ENCODE measurements at places on chromosomes 1 and 21.
A peak's percentile ranks its signal among the peaks of the same experiment; 100 is the strongest.

GRCh38 chr1:91828583-91829281 lies 57.2 kb downstream of the TGFBR3 start:
- no peak for DNase-seq

- DNase-seq: no peak
Observed at GRCh38 chr1:235160383-235160956, 580 bp downstream of the RBM34 start.

- no peak for DNase-seq
Observed at GRCh38 chr21:31870472-31871193, 2.2 kb upstream of the HUNK start.

DNA sequence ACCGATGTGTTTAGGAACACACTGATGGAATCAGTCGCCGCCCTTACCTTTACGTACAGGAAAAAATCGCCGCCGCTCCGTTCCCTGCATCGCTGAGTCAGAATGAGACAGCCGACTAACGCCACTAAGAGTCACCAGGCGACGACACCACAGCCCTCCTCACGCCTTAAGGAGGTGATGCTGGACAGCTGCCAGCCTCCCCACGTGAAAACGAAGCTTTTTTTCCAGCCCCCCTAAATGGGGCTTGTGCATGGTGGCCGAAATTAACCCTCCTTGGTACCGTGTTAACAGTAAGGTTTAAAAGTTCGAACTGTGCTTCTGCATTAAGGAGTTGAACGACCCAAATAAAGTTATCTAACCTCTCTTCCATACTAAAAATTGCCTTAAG lies 511 bp downstream of the DNTTIP2 start:
- DNase-seq: no peak

GRCh38 chr1:87914396-87914795 lies 585.7 kb downstream of the LMO4 start:
- DNase-seq: no peak

DNA sequence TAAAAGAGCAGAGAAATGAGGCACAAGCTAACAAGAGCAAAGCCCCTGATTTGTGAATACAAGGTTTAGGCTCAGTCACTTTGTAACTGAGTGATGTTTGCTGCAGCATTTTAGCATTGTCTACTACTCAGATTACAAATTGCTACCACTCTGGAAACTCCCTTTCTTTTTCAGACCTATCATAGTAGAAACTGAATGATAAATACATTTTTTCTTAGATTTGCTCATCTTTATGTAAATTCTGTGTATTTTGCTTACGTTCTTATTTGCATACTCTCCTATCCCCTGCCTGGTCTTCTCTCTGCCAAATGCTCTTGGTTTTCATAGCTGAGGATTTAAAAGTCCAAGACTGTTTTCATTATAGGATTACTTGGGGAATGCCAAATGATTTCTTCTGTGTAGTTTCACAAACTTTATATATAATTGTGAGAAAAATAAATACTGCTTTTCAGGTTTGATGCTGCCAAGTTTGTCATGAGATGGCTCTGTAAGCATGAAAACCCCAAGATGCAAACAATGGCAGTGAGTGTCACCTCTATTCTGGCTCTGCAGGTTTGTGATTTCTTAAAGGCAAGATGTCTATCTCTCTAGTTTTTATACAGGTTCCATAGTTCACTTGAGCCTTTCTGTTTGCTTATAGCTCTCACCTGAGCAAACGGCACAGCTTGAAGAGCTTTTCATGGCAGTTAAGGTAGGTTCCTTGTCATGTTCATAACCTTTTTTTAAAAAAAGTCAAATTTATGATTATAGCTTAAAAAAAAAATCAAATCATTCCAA lies 24.7 kb downstream of the ZYG11A start:
- peak; percentile 29 for DNase-seq

- DNase-seq: no peak
Observed at GRCh38 chr1:205943245-205943644, at the start of gene SLC26A9. TSS of gene SLC26A9 (minus strand) at chr1:205943456. CDS start at chr1:205935820, 7,636 bp downstream.

- no peak for DNase-seq
Observed at GRCh38 chr1:228735871-228736586, 750 bp downstream of the RHOU start.

- no peak for DNase-seq
Observed at GRCh38 chr1:217449370-217449769, 181.5 kb downstream of the GPATCH2 start.

DNA sequence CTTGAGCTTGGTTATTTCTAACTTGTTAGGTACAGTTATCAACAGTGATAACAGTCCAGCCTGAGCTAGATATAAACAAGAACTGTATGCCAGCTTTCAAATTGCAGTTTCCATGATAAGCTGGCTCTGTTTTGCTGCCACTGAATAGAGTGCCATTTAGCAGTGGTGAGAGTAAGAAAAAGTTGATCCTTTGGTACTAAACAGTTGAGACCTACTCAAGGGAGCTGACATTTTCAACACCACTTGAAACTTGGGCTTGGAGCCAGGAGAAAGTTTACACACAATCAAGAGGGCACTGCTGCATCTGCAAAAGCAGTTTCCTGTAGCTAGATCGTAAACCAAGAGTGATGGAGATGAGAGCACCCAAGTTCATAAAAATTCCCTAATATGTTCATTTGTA lies 131.3 kb downstream of the RGS7 start:
- DNase-seq: no peak

DNA sequence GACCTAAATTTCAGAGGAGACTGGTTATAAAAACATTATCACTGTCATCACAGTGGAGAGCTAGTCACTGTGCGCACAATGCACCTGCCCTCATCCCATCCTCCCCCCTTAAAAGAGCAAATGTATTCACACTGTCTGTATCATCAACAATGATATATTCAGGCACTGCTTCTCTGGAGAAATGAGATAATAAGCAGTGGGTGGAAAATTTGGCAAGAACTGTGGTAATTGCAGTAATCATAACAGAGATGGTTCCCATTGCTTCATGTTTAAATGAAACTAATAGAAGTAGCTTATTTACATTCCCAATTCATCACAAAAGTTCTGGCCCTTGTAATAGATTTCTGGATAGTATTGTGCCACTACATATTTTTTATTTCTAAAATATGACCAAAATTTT lies 867.4 kb upstream of the ADGRL2 start:
- DNase-seq: no peak

GRCh38 chr1:226498640-226499008 lies 49.9 kb upstream of the STUM start:
- no peak for DNase-seq

DNA sequence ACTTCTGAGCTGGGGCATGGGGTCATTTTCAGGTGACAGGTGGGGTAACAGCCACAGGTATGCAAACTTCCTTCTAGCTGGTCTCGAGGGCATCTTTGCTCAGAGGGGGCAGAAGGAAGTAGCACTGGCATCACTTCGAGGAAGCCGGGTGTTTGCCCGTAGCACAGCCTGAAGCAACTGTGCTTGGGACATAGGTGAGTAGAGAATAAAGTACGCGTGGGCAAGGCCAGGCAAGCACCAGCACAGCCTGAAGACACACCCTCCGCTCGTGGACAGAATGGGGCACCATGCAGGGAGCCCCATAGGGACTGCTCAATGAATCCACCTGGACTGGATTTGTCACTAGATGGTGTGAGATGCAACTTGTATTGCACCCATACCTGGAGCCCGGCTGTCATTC lies 167.1 kb downstream of the KCNJ6 start:
- no peak for DNase-seq

DNA sequence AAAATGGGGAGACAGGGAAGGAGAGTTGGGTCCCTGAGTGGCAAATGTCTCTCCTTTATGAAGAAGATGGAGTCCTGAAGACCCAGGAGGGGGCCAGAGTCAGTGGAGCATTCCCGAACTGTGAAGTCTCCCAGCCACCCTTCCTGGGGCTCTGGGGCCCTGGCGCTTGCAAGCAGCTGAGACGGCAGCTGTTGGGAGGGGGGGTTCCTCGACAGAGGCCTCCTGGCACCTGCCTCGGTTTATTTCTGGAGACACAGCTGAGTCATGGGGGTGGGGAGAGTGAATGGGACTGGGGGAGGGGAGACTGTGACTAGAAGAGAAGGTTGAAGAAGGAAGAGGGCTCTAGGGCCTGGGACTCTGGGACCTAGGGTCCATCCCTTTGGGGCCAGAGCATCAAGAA lies 14.0 kb downstream of the NES start:
- no peak for DNase-seq

GRCh38 chr1:178870944-178871343 lies at the start of gene ANGPTL1:
TSS of gene ANGPTL1 (minus strand) at chr1:178871077. CDS start at chr1:178865776, 5,301 bp downstream.
- no peak for DNase-seq

DNA sequence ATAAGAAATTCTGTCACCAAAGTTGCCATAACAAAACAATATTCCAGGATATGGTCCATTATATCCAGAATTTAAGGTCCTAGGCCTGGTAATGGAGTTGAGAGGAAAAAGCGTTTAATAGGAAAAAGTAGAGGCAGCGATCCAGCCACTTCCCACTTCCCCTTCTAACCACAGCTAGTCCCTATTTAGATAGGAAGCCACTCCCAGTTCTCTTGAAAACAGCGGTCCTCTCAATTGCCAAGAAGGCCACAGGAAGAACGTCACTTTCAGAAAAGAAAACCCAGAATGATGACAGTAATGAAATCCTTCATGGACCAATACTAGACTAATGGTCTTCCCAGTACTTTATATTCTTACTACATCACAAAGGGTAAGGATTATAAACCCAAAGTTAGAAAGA lies 38.6 kb downstream of the ABL2 start:
- DNase-seq: no peak

DNA sequence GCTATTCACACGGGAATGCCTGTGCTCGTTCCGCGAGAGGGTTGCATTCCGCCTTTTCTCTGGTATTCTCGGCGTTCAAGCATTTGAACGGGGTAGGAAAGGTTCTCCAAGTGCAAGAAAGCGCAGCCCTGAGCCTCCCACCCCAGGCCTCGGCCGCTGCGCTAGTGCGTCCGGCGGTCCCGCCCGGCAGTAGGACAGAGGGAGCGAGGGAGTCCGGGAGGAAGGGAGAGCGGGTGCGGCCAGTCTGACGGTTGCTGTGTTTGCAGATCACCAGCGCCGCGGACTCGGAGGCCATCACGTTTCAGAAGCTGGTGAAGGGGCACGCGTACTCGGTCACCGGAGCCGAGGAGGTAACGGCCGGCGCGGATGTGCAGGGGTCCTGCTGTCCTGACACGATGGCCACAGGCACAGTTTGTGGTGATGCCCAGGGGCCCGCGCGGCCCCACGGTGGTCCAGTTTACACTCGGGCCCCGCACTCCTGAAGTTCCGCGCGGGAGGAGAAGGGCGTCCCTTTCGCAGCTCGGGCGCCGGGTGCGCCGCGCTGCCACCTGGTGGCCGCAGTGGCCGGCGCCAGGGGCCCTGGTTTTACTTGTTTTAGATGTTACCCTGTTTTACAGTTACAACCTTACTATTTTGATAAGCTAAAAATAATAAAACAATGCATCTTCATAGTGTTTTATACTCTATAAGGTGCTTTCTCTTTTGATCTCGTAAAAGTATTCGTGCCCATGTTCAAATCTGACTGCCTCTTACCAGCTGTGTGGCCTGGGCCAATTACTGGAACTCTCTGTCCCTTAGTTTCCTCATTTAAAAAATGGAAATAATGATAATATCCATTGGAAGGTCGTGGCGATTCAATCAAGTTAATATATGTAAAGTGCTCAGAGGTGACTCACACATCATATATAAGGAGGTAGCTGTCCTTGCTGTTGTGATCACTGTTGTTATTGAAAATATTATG lies 36.7 kb downstream of the CAPN2 start:
- DNase-seq: peak; percentile 61

- no peak for DNase-seq
Observed at GRCh38 chr1:186605762-186606350, 74.4 kb downstream of the PTGS2 start.
